Hair follicular keratinocyte (primary cell): ENCODE measurements at places on chromosomes 1 and 21. TPM values are rescaled to one million over a fixed set of nuclear protein-coding genes. Genes with fewer than 3 reads are reported as not detected.

FAM163A gene
- not detected in 2 replicates for total RNA-seq

DYNLT5 gene
- total RNA-seq = not detected in 2 replicates

AUNIP gene
- 5.2 and 9.2 TPM in 2 replicates for total RNA-seq

LAMC2 gene
- 1,739 and 5,819 TPM in 2 replicates for total RNA-seq

PLA2G2C gene
- total RNA-seq = not detected in 2 replicates

CD5L gene
- total RNA-seq = not detected in 2 replicates

KLHDC7A gene
- not detected in 2 replicates for total RNA-seq

TCEANC2 gene
- 1.9 and 2.3 TPM in 2 replicates for total RNA-seq

MARK1 gene
- total RNA-seq = 7.1 and 81.1 TPM in 2 replicates

HMCN1 gene
- 0.95 and 3.7 TPM in 2 replicates for total RNA-seq

RBM8A gene
- total RNA-seq = 127 and 248 TPM in 2 replicates

CCDC185 gene
- total RNA-seq = not detected in 2 replicates

LCE2C gene
- not detected in 2 replicates for total RNA-seq

EFNA3 gene
- total RNA-seq = 2.9 and 3.2 TPM in 2 replicates

TSTD1 gene
- total RNA-seq = 123 and 299 TPM in 2 replicates

DNMT3L gene
- total RNA-seq = not detected in 2 replicates

ACKR1 gene
- not detected in 2 replicates for total RNA-seq

RIIAD1 gene
- not detected in 2 replicates for total RNA-seq

ANGPTL1 gene
- total RNA-seq = not detected in 2 replicates

TGFB2 gene
- 5.5 and 7.9 TPM in 2 replicates for total RNA-seq

GCSAML gene
- not detected in 2 replicates for total RNA-seq

TRIM46 gene
- 3.0 and 3.2 TPM in 2 replicates for total RNA-seq

SDC3 gene
- total RNA-seq = 5.4 and 10.5 TPM in 2 replicates

FTCD gene
- not detected in 2 replicates for total RNA-seq
